ENCODE measurements at places on chromosomes 16 and 17.

GRCh38 chr17:2057175-2057759 lies 2.4 kb downstream of the HIC1 start:
- DNase-seq = no peak

DNA sequence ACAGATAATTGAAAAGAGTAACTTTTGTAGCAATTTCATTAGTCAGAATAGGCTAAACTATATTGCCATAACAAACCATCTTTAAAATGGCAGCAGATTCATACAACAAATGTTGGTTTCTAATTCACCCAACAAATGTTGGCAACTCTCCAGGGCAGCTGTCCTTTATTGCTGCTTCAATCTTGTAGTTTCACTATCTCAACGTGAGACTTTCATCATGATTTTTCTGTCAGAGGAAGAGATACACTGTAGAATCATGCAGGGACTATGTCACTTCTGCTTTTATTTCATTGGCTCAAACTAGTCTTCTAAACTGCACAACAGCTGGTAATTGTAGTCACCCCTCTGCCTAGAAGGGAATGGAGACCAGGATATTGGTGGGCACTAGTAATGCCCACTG lies 174.2 kb downstream of the TANC2 start:
- no peak for DNase-seq

DNA sequence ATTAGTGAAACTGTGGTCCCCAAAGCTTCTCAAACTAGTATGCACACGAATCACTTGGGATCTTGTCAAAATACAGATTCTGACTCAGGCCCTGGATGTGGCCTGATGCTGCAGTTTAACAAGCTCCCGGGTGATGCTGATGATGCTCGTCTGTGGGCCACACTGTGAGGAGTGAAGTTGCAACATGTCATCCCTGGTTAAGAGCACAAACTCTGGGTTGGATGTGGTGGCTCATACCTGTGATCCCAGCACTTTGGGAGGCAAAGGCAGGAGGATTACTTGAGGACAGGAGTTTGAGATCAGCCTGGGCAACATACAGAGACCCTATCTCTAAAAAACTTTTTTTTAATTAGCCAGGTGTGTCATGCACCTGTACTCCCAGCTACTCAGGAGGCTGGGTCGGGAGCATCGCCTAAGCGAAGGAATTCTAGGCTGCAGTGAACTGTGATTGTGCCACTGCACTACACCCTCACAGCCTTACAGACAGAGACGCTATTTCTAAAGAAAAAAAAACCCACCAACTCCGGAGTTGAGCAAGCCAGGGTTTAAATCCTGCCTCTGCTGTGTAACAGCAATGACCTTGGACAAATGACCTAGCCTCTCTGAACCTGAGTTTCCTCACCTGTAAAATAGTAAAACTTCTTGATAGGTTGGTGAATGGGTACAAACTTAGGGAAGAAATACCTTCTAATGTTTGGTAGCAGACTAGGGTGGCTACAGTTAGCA lies 24.4 kb upstream of the ABAT start:
- no peak for DNase-seq

GRCh38 chr17:69012895-69013805 lies 47.6 kb downstream of the ABCA9 start:
- DNase-seq = no peak

GRCh38 chr17:37088459-37088858 lies 139.7 kb downstream of the AATF start:
- DNase-seq = peak; percentile 44

DNA sequence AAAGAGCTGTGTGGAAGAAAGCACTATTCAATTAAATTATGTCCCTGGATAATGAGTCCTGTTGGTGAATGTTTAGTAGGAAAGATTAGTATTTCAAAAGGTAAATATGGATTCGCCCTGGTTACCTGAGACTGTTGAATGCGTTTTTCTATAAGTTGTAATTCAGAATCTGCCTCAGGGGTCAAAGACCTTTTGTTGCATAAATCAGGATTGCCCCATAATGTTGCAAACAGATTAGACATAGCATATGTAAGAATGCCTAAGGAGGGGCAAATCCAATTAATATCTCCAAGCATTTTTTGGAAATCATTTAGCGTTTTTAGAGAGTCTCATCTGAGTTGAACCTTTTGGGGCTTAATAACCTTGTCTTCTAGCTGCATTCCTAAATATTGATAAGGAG lies 70.1 kb upstream of the ARL4D start:
- DNase-seq = no peak

DNA sequence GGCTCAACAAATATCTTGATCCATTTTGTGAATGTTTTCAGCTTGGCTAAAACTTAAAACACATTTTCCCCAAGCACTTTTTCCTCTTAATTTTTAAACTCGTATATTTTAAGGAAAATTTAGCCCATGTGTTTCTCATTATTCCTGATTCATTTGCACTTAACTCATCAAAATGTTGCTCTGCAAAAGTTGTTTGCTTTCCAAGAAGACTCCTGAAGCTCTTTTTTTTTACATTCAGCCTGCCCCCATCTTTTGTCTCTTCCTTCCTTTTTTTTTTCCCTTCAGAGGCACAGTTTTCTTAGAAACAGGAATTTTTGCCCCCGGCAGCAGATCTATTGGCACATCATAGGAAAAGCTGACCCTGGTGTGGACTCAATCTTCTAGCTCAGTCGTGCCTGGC lies 155.0 kb upstream of the SALL1 start:
- DNase-seq = no peak

GRCh38 chr16:59950431-59950830 lies 1216.3 kb upstream of the GOT2 start:
- no peak for DNase-seq

GRCh38 chr16:76576526-76576925 lies 299.3 kb downstream of the CNTNAP4 start:
- DNase-seq = no peak

GRCh38 chr16:85659805-85660511 lies 28.8 kb downstream of the GINS2 start:
- peak; percentile 72 for DNase-seq

- DNase-seq = no peak
Measured at GRCh38 chr17:29177541-29177870, 2.7 kb downstream of the MYO18A start.

DNA sequence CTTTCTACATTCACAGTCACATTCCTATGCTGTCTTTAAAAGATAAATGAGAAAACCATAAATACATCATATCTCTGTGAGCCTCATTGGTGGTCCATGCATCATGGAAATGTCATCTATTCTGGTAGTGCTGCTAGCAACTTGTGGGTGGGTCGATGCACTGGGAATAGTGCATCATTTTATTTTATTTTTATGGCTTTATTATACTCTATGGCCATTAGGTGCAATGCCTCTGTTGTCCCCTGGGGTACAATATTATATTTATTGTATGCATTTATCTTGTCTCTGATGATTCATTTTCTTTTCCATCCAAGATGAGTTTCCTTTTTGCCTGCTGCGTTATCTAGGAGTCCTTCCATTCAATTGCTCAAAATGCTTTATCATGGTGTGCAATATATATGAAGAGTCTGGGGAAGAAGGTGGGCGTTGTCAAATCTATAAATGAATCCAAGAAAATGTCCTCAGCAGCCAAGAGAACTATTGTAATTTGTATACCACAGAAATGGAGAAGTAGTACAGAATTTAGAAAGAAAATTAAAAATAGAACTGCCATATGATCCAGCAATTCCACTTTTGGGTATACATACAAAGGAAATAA lies 324.0 kb downstream of the KCNJ2 start:
- DNase-seq = no peak

DNA sequence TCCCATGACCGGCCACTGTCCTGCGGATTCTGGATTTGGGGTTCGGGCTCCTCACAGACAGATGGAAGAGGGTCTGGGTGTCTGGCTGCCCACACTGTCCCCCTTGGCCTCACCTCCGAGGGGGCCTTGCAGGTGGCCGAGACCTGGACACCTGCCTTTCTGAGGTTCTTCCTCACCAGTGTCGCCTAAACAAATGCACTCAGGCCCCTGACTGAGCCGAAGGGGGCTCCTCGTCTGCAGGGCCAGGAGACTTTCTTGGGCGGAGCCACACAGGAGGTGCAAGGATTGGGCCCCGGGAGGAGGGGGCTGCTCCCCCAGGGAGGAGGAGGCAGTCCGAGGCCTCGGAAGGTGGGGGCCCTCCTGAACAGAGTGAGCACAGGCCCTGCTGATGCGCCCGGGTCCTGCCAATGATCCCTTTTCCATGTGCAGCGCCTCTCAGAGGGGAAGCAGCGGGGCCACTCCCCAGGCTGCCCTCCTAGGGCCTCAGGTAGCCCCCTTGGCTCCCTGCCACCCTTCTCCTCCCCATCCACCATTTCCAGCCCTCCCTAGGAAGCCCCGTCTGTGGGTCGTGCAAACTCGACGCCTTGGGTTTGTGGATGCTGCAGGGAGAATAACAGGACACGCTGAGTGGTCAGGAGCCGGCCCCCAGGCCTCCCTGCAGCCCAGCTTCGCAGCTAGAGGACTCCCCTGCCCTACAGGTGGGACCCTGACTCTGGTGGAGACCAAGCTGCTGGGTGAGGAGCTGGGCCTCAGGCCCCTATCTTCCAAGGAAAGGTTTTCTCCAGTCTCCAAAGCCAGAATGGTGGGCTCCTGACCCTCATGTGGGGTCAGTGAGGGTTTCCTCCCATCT lies 63.4 kb upstream of the ZNF469 start:
- no peak for DNase-seq

GRCh38 chr17:74604761-74605160 lies 12.7 kb upstream of the CD300LD start:
- no peak for DNase-seq

GRCh38 chr17:80243526-80244433 lies 16.9 kb upstream of the RNF213 start:
- DNase-seq = no peak

DNA sequence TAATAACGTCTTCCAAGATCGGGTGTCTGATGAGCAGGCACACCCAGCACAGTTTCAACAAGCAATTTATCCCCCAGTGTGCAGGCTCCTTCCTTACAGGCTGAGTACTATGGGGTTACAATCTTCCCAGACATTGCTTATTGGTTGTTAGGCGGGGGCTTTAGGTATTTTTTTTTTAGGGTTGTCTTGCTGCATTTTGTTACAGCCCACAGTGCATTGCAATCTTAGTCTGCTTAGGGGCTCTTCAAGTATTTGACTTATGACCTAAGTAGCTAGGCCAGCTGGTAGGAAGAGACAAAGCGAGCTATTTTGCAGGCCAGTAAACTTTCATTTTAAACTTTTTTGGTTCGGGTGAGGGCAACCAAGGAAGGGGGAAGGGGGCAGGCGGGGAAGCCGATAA lies 5.8 kb downstream of the PLD6 start:
- DNase-seq = no peak

GRCh38 chr16:56336071-56336688 lies 89.2 kb downstream of the AMFR start:
- no peak for DNase-seq

DNA sequence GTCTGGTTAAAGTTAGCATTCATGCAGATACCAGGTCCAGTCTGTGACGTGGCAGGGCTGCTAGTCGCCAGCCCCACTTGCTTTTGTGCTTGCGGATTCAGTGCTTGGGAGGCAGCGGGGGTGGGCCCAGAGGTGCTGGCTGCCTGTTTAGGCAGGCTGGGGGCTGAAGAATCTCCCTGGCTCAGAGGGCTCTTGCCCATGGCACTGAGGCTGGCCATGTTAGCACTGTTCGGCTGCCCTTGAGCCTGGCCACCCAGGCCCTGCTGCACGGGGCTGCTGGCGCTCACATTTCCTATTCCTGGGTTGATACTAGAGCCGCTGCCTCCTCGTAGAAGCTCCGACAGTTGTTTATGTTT lies 30.0 kb downstream of the CREBBP start:
- DNase-seq = no peak

- DNase-seq = peak; percentile 38
Measured at GRCh38 chr16:56519459-56520250, at the start of gene BBS2. Gene BBS2 (minus strand): TSS chr16:56520024. CDS start chr16:56519862, 162 bp downstream.

DNA sequence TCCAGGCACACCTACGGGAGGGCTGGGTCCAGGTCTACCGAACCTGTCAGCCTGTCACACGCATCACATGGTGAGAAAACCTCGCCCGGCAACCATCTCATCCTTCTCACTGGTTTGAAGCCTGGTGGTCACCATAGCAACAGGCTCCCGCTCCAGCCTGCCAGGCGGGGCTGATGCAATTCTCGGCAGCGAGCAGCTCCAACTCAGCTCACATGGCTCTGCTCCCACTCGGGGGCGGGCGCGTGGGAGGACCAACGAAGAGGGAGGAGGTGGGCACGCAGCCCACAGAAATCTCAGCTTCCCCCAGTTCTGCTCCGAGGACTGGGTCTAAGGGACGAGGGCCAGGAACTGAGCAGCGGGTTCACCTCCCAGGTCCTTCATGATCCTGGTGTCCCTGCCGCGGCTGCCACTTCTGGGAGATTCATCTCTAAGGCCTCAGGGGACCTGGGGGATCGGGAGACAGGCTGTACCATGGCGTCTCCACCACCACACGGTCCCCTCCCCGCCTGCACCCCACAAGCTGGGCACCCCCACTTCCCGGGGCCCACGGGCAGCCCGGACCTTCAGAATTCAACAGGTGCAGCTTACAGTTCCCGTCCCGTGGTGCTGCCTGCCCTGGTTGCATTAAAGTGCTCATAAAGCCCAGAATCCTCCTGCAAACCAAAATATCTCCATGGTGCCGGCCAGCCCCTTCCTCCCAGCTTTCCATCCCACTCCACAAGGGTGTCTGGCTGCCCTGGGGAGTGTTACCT lies 25.8 kb downstream of the ABR start:
- peak; percentile 16 for DNase-seq

- no peak for DNase-seq
Measured at GRCh38 chr16:58056580-58056979, 31.0 kb downstream of the MMP15 start.

- no peak for DNase-seq
Measured at GRCh38 chr16:31875112-31875803, 1.7 kb downstream of the ZNF267 start.

GRCh38 chr17:82241183-82241925 lies 12.5 kb downstream of the SLC16A3 start:
- no peak for DNase-seq

DNA sequence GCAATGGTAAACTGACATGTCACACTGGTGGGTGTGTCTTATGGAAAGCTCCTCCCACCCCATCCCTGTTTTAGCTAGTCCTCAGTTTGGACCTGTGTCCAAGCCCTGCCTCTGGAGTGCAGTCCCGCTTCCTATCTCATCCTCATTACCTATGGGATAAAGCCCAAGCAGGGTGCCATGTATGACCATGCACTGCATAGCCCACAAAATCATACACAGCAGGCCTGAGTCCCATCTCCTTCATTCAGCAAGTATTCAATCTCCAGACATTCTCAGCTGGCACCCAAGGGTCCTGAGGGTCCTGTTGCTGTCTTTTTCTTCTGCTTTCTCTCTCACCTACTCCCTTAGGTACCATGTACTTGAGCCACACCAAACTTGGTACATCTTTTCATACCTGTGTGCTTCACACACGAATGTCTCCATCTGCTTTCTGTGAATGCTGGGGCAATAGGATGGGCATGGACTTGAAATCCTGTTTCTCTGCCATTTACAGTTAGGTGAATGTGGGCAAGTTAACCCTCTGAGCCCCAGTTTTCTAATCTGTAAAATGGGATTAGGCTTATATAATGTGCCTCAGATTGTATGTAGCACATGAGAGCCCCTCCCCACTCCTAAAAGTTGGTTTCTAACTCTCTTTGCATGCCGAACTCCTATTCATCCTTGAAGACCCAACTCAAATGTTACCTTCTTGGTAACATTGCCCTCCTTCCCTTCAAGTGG lies 28.5 kb downstream of the TNS4 start:
- no peak for DNase-seq

GRCh38 chr16:17301593-17302135 lies 169.1 kb downstream of the XYLT1 start:
- peak; percentile 80 for DNase-seq
